ENCODE measurements at places on chromosomes 7 and 10. TPM values are rescaled to one million over a fixed set of nuclear protein-coding genes. Genes with fewer than 3 reads are reported as not detected.

DNA sequence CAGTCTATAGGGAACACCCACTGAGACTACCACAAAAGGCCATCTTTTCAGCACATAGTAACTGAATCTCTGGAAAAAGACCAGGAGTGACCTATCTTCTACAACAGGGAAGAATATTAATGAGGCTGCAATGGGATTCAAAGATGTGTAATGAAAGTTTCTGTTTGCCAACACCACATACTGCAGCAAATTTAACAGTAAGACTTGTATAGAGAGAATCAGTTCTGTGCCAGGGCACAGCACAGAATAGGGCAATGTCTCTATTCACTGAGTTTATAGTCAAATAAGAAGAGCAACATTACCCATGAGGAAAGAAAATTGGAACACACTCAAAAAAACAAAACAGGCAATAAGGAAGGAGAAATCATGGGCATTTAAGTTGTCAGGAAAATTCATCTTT, 91.4 kb upstream of the PTN start:
- H3K27ac ChIP-seq: no peak overlapping the region
- no peaks in the 10 kb centered on the region for H3K27me3 ChIP-seq
- DNase-seq: no peak
- no peak overlapping the region for H3K4me3 ChIP-seq
- no peaks in the 10 kb centered on the region for H3K4me1 ChIP-seq

DNA sequence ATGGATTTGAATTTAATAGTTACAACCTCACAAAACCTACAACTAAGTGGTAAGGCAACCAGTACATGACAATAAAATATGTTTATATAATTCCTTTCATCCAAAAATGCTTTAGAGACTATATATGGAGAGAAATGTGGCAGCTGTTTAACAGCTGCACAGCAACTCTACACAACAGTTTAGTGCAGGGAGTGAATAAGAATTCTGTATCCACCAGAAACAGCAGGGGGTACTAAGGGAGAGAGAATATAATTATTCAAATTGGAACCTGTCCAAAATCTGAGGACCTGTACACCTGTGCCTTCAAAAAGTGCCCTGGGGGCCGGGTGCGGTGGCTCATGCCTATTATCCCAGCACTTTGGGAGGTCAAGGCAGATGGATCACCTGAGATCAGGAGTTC, 49.6 kb downstream of the POLL start:
- H3K36me3 ChIP-seq: peaks cover 4% of the 10 kb centered on the region
- H3K27ac ChIP-seq: no peak overlapping the region
- no peak for DNase-seq
- no peak overlapping the region for H3K4me3 ChIP-seq

DNA sequence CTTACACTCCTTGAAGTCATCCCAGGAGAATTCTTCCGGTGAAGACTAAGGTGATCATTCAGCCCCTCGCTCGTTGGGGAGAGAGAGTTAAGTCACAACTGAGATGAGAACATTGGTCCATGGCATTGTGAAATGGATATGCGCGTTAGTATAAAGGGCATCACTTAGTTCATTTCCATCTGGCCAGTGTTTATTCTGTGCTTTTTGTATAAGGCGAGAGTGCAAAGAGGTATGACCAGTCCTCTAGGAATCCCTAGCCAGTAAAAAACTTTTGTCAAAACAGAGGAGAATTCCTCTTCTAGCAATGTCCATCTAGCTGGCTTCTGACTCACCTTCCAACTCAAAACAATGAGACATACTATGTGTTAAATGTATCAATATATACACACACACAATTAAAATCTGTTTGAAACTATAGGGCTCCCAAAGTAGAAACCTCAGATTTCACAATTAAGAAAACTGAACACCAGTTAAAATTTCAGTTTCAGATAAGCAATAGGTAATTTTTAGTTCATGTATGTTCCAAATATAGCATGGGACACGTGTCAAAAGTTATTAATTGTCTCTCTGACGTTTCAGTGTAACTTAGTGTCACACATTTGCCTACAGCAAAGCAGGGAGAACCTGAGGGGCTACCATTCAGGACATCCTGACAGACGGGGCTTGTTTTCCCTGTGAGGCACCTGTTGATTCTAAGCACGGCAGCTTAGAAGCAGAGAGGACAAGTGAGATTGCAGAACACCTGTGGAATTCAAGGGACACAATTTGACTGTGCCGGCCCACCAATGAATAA, 158.9 kb downstream of the KLF6 start:
- DNase-seq: no peak
- H3K27me3 ChIP-seq: peaks cover 7% of the 10 kb centered on the region
- H3K4me1 ChIP-seq: peaks cover 17% of the 10 kb centered on the region

The C7orf33 gene
- total RNA-seq: not detected

The FAM24B gene
- 11.2 TPM for total RNA-seq

The CPVL gene
- total RNA-seq: not detected

The LRRD1 gene
- not detected for total RNA-seq
